Dermis microvascular lymphatic vessel endothelial cell (primary cell): ENCODE measurements at places on chromosomes 2 and 18. TPM values are rescaled to one million over a fixed set of nuclear protein-coding genes. Genes with fewer than 3 reads are reported as not detected.

DNA sequence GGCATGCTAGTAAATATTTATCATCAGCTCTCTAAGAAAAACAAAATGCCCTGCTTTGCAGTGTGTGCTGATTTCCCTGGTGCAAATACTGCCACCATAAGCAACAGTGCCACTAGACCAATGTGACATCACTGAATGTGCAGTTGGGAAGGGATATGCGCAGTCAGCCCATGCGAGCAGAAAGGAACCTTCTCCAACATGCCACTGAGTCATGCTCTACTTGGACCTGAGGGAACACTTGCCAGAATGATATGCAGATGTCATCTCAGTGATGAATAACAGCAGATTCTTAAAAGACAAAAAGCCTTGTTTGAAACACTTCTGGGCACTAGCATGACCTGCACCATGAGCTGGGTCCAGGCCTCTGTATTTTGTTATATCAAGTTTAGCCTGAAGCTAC lies 55.3 kb upstream of the REL start:
- DNase-seq, result no peak

DNA sequence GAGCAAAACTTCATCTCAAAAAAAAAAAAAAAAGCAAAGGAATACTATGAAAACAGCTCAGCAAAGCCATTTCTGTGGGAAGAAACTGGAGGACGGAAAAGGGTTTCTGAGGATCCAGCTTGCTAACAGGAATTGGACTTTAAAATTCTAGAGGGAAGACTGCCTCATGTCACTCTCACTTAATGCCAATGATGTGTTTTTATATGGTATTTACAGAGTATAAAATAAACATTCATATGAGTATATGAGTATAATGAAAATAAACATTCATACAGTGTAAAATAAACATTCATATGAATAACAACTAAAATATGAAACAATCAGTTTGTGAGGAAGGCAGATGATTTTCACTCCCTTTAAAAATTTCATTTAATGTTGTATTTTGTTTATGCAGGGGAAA lies 43.9 kb downstream of the CHMP3 start:
- no peak for DNase-seq

DNA sequence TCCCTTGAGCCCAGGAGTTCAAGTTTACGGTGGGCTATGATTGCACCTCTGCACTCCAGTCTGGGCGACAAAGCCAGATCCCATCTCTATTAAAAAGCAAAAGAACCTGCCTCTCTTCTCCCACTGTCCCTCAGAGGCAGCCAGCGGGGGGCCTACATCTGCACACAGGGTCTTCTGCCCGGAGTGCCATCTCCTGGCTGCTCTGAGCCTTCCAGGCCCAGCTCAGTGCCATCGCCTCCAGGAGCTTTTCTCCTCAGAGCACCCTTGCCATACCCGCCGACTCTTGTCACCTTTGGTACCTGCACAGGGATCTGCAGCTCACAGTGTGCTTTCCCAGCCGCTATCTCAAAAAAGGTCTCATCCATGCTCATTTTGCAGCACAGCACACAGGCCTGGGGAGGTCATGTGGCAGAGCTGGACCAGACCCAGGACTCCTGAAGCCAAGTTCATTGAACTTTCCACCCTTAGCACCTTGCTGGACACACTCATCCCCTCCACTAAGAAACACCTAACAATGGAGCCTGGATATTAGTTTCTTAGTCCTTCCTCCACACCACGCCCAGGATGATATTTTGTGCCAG lies 186.3 kb downstream of the HAUS1 start:
- no peak for DNase-seq

DNA sequence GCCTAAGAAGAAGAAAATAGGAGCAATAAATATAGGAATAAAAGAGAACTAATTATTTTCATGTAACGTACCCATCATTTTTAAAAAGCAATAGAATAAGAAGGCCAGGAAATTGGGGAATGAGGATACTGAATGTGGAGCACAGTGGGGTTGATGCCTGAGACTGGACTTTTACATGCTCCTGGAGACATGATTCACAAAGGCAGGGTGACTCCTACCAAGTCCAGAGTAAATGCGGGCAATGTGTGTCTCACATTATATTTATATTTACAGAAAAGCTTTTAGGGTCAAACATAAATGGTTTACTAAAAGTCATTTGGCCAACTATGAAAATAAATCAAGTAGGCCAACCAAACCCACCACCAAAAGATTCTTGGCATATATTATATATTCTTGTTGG lies 87.9 kb upstream of the COL5A2 start:
- DNase-seq, result no peak

DNA sequence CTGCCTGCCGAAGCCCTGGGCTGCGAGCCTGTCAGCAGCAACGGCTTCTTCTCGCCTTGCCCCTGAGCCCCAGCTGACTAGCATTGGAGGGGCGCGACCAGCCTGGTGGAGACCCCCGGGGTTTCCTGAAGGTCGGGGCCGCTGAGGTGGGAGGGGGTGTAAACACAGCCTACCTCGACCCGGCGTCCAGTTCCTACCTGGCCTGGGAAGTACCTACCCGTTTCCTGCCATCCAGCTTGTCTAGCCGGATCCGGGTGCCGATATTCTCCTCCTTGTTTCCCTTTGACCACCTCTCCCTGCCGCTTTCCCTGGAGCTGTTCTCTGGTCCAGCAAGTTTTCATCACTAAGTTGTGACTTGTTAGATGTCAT lies 511 bp downstream of the MOB4 start:
- peak; percentile 44 for DNase-seq

- DNase-seq, result no peak
These were observed 8.0 kb upstream of the GPR75 start for GRCh38 chr2:53867773-53868172.

- DNase-seq, result no peak
These were observed 130.6 kb downstream of the SPOPL start for GRCh38 chr2:138632066-138632620.

DNA sequence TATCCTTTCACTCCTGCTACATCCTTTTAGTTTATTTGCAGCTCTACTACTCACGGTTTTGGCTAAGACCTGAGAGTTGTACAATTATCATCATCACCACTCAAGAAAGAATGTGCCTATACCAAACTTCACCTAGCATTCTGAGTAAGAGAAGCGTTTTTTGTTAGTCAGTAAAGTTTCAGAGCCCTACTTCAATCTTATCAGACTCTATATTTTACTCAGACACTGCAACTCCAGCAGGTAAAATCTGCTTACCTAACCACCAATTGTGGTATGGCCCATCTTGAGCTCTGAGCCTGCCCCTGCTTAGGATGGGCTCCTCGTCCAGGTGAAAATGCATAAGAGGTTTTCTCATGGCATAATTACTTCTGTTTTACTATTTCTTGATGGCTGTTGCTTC lies 37.1 kb downstream of the ICOS start:
- DNase-seq, result no peak

- no peak for DNase-seq
These were observed 19.1 kb downstream of the KCNE4 start for GRCh38 chr2:223071139-223071538.

DNA sequence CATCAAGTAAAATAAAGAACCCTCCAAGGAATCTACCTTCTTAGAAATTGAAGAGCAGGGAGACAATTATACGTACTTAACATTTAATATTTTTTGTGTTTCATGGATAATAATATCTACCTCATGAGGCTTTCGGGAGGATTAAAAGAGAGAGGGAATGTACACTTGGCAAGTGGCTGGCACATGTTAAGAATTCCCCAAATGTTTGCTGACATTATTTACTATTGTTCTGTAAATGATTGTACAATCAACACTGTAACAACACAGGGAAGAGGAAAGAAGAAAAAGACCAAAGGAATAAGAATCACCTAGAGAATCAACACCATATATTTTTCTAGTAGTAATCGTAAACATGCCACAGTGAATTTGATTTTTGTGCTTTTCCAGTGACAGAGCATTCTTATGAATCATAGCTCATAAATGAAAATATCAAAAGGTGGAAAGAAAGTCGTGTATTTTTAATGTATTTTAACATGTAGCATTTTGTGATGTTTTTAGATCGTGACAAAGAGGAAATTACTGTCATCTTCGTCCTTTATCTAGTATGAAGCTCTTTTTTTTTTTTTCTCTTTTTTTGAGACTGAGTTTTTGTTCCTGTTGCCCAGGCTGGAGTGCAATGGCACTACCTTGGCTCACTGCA lies 67.3 kb downstream of the B3GNT2 start:
- DNase-seq, result no peak

DNA sequence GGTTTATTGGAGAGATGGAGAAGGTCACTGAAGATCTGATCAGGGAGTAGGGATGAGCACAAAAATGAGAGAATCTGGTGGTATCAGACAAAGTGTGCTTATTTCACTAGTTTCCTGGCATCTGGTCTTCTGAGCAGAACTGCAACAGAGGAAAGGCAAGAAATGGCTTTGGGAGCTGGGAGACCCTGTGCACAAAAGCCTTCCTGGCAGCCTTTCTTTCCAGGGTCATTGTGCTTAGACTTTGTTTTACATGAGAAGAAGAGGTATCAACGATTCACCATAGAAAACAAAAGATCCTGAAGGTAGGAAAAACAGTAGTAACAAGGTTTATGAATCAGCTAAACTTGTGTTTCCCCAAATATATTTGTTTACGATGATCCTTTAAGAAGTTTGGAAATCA lies 162.9 kb downstream of the CNTNAP5 start:
- DNase-seq, result no peak

DNA sequence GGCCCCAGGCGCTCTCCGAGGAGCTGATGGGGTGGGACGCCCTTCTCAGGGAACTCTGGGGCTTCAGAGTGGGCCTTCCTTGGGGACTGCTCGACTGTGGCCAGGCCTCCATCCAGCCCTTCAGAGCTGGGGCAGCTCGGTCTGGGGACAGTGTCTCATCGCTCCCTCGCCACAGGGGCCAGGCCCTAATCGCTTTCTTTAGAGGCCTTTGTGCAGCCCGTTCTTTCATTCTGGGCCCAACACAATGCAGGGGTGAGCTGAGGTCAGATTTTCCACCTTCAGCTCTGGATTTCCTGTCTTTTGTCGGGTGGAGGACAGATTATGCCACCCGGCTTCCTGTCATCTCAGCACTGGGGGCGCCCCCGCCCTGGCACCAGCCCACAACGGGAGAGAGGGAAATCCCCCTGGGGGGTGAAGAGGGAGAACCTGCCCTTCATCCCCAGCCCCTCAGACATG lies 25.2 kb downstream of the MYCN start:
- DNase-seq, result no peak

GRCh38 chr2:17519486-17519885 lies 1.2 kb upstream of the RAD51AP2 start:
- no peak for DNase-seq

DNA sequence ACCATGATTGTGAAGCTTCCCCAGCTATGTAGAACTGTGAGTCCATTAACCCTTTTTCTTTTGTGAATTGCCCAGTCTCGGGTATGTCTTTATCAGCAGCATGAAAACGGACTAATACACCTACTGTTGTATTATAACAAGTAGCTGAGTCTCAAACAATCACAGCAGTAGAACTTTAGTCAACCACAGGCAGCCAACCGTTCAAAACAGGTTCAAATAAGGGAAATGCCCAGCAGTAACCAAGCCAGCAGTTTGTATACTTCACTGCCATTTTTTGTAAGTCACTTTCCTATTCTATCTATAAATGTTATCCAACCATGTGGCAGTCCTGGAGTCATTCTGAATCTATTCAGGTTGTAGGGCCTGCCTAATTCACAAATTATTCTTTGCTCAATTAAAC lies 1560.6 kb upstream of the SLC39A10 start:
- no peak for DNase-seq

GRCh38 chr2:100780203-100781008 lies 39.5 kb upstream of the NPAS2 start:
- peak; percentile 81 for DNase-seq

- no peak for DNase-seq
These were observed 64.2 kb downstream of the KIF5C start for GRCh38 chr2:148939271-148939670.

DNA sequence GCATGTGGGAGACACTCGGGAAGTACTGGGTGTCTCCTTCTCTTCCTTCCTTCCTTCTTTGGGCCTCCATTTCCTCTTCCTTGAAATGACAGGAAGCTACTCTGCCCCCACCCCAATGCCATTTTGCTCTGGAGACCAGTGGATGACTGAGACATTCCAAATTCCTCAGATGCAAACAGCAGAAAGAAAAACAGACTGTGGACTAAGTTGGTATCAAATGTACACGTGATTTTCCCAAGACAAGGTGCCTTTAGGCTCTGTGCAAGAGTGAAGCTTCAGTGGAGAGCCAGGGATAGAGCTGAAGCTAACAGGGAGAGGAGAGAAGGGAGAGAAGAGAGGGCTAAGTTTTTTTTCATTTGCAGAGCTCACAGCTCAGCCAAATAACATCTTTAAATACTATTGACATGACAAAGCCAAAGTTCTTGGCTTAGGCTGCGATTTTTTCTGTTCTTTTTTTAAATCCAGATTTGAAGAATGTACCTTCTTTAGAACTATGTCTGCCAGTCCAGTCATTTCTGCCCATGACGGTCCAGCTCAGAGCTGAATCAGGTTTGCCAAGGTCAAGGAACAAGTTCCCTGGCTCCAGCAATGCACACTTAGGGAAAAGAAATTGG lies 84.5 kb upstream of the LCLAT1 start:
- no peak for DNase-seq

DNA sequence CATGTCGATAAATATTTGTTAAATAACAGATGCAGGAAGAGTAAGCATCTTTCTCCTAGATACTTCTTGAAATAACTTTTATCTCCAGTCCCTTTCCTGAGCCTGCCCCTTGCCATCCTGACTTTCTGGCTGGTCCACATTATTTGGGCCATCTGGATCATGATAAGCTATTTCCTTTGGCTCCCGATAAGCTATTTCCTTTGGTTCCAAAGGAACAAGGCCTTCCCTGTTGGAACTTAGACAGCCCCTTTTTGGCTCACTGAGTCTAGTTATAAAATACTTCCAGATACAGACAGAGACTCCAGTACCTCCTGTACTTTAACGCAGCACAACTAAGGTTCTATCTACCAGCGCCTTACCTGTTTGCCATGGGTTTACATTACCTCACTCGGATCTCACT lies 205.3 kb upstream of the CCDC150 start:
- peak; percentile 58 for DNase-seq

DNA sequence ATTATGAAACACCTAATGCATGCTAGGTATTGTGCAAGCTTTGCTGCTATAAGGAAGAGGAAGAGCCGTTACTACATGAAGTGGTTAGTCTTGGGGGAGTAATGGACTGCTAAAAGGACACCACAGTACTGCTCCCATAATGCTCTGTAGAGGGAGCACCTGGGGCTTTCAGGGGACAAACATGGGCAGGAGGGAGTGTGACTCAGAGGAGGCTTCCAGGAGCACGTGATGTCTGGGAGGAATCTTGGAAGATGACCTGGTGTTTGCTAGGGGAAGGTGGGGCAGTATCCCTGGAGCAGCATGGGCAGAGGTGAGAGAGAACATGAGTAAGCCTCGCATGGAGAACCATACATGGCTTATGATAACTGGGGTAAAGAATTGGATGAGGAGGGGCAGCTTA lies 18.8 kb downstream of the MAPK4 start:
- DNase-seq, result no peak

DNA sequence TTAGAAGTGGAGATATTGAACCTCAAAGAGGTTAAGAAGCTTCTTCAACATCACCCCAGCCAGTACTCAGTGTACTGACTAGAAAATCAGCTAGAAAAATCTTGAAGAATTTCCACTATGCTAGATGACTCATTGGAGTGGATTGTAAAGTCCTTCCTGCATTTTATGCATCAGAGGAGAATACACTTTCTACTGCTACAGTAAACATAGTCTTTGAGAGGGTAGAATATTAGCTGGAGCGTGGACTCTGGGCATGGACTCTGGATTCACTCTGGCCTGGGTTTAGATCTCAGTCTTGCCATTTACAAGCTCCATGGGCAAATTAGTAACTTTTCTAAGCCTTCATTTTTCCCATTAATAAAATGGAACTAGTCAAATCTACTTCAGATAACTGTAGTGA lies 215.9 kb downstream of the IRS1 start:
- peak; percentile 14 for DNase-seq

Gene LBX2
- total RNA-seq, result 0.39 and 0.51 TPM in 2 replicates

Gene SPP2
- not detected in 2 replicates for total RNA-seq

Gene FBXO36
- 1.0 and 1.2 TPM in 2 replicates for total RNA-seq

Gene CSRNP3
- total RNA-seq, result 0.13 and 0.38 TPM in 2 replicates

Gene CCL20
- 0.89 and 3.3 TPM in 2 replicates for total RNA-seq
